ENCODE measurements at places on chromosomes 2 and 18. TPM values are rescaled to one million over a fixed set of nuclear protein-coding genes. Genes with fewer than 3 reads are reported as not detected.

SETBP1 gene
- total RNA-seq = 0.48 TPM

ZC3H8 gene
- 4.0 TPM for total RNA-seq

TXNDC2 gene
- not detected for total RNA-seq

TNFRSF11A gene
- 0.05 TPM for total RNA-seq

LCT gene
- not detected for total RNA-seq

TMEFF2 gene
- 0.15 TPM for total RNA-seq

TMEM182 gene
- 2.8 TPM for total RNA-seq

HAAO gene
- 0.46 TPM for total RNA-seq

KDSR gene
- 46.7 TPM for total RNA-seq

ANKRD12 gene
- 23.8 TPM for total RNA-seq

PAIP2B gene
- total RNA-seq = 0.25 TPM

C1GALT1C1L gene
- not detected for total RNA-seq

GREB1L gene
- 2.1 TPM for total RNA-seq

RGPD8 gene
- total RNA-seq = 4.8 TPM

MC5R gene
- not detected for total RNA-seq

CEBPZOS gene
- total RNA-seq = 66.6 TPM

CYS1 gene
- 1.8 TPM for total RNA-seq

TTC21B gene
- 10.3 TPM for total RNA-seq

PIEZO2 gene
- total RNA-seq = not detected

BCL2 gene
- total RNA-seq = 0.18 TPM

MSTN gene
- total RNA-seq = not detected

DPP10 gene
- total RNA-seq = not detected

ING5 gene
- 18.7 TPM for total RNA-seq

PDE11A gene
- 2.3 TPM for total RNA-seq

RND3 gene
- 399 TPM for total RNA-seq

CTLA4 gene
- total RNA-seq = not detected

FSIP2 gene
- not detected for total RNA-seq

CBLN2 gene
- total RNA-seq = not detected

SPOPL gene
- total RNA-seq = 12.4 TPM

SP140L gene
- total RNA-seq = 20.7 TPM

MAPRE3 gene
- total RNA-seq = 20.4 TPM

VWC2L gene
- total RNA-seq = not detected

STARD6 gene
- total RNA-seq = 0.34 TPM

CYTIP gene
- total RNA-seq = not detected

KDM3A gene
- total RNA-seq = 23.7 TPM

CNDP1 gene
- total RNA-seq = not detected

YPEL5 gene
- 95.0 TPM for total RNA-seq

MATN3 gene
- total RNA-seq = 1.3 TPM

IL36B gene
- total RNA-seq = not detected

GPR155 gene
- total RNA-seq = 7.3 TPM

CTAGE1 gene
- total RNA-seq = 0.23 TPM

RESP18 gene
- total RNA-seq = not detected

KCNF1 gene
- not detected for total RNA-seq

Data from HFFc6 (cell line).